Stimulated activated CD4-positive, alpha-beta T cell treated with anti-CD3 and anti-CD28 coated beads, Interleukin-2, amount 100 ng/mL, for 4 hours (primary cell): ENCODE measurements at places on chromosomes 2 and 18.

GRCh38 chr2:242064364-242065250 lies 195.1 kb downstream of the RTP5 start:
- DNase-seq, result no peak

DNA sequence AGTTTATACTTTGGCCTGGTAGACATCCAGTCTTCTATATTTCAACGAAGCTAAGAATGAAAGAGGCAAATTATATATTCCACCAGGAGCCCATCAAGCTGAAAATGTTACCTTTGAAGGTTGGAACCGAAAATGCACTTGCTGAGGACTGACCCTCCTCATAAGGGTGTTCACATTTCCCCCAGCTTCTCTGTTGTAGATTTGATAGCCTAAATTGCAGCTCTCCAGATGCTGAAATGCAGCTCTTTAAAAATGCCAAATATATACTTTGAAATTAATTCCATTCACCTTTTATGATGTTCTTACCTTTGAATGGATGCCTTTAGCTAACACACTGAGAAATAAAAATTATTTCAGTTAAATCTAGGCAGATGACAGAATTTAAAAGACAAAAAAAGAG lies 1.8 kb upstream of the FIGN start:
- DNase-seq, result no peak

- DNase-seq, result no peak
These were observed 78.0 kb upstream of the CTLA4 start for GRCh38 chr2:203789618-203790017.

DNA sequence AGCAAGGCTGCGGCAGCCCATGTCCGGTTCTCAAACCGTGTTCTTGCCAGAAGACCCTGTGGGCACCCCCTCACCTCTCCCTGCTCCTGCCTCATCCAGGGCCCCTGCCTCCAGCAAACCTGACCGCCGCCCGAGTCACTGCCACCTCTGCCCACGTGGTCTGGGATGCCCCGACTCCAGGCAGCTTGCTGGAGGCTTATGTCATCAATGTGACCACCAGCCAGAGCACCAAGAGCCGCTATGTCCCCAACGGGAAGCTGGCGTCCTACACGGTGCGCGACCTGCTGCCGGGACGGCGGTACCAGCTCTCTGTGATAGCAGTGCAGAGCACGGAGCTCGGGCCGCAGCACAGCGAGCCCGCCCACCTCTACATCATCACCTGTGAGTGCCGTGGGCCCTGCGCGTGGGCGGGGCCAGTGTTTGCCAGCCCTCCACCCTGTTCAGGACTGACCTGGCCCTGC lies 32.2 kb downstream of the MTERF4 start:
- no peak for DNase-seq

- no peak for DNase-seq
These were observed 6.0 kb upstream of the UGT1A5 start for GRCh38 chr2:233706720-233707119.

GRCh38 chr2:134461511-134461910 lies 207.6 kb downstream of the MGAT5 start:
- DNase-seq, result no peak
